ENCODE measurements at places on chromosomes 13 and 19. TPM values are rescaled to one million over a fixed set of nuclear protein-coding genes. Genes with fewer than 3 reads are reported as not detected.

- no peaks in the 10 kb centered on the region for H3K4me1 ChIP-seq
- no peaks in the 10 kb centered on the region for H3K27me3 ChIP-seq
- H3K4me3 ChIP-seq = no peak overlapping the region
- no peak overlapping the region for H3K27ac ChIP-seq
- DNase-seq = no peak
- no peaks in the 10 kb centered on the region for H3K36me3 ChIP-seq
These were observed 1030.0 kb upstream of the PRR20A start for GRCh38 chr13:56110751-56111150.

NTN5 gene
- not detected for polyA plus RNA-seq

- no peak overlapping the region for H3K27ac ChIP-seq
- H3K4me3 ChIP-seq = no peak overlapping the region
- no peak for DNase-seq
- no peaks in the 10 kb centered on the region for H3K27me3 ChIP-seq
- peaks cover 31% of the 10 kb centered on the region for H3K4me1 ChIP-seq
These were observed 6.5 kb downstream of the PIAS4 start for GRCh38 chr19:4013886-4014540.

DCAF15 gene
- polyA plus RNA-seq = 5.3 TPM

DNA sequence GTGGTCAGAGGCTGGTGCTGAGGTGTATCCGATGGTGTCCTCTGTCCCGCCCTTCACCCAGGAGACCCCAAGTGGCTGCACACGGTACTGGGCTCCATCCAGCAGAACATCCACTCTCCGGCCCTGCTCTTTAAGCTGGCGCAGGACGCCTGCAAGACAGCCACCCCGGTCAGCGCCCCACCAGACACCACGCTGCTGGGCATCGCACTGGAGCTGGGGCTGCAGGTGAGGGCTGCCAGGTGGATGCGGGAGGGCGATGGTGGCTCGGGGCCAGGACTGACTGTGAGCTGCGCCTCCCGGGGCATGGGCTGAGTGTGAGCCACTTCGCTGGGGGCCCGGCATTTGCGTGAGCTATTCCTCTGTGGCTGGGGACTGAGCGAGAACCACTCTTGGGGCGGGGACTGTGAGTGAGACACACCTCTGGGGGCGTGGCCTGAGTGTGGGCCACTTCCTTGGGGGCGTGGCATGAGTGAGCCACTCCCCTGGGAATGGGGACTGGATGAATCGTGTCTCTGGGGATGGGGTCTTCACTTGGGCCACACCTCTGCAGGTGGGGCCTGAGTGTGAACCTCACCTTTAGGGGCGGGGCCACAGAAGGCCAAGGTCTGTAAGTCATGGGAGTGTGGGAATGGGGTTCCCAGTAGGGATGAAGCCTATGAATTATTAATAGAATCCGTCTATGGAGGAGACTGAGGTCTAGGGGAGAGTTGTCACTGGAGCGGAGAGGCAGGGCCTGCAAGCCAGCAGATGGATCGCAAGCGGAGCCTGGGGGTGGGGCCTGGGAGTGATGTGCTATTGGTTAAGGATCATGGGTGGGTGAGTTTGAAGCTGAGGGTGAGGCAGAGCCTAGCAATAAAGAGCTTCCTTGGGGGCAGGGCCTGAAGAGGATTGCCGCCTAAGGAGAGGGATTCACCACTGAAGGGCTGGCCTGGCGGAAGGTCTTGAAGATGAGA, 30.5 kb downstream of the ZSWIM4 start:
- H3K4me1 ChIP-seq = no peaks in the 10 kb centered on the region
- H3K27ac ChIP-seq = no peak overlapping the region
- DNase-seq = no peak

- peak overlapping the region; percentile 64 for H3K27ac ChIP-seq
- H3K4me1 ChIP-seq = peaks cover 77% of the 10 kb centered on the region
- H3K36me3 ChIP-seq = peaks cover 29% of the 10 kb centered on the region
- no peaks in the 10 kb centered on the region for H3K27me3 ChIP-seq
These were observed 13.8 kb downstream of the RASA3 start for GRCh38 chr13:114118511-114119123.

PSG2 gene
- not detected for polyA plus RNA-seq

DNA sequence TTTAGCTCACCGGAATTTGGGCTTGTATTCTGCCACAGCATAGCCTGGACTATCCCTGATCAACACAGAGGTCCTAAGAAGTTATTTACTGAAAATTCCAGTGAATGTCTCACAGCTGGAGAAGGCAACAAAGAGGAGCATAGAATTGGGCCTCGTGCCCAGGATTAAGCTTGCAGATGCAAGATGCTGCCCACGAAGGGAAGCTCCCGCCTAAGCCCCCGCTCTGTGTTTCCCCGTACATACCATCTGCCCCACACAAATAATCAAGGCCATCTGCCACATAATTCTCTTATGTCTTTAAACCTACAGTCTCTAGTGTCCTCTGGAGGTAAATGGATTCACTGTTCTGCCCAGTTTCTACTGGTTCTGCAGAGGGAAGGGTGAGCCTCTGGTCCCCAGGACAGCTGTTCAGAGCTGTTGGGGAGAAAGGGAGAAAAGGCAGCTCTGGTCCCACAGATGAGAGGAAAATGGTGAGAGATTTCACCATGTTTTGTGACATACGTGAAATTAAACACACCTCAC, 7.4 kb upstream of the TPP2 start:
- H3K4me1 ChIP-seq = peaks cover 22% of the 10 kb centered on the region
- H3K4me3 ChIP-seq = no peak overlapping the region
- H3K36me3 ChIP-seq = no peaks in the 10 kb centered on the region

- H3K27ac ChIP-seq = no peak overlapping the region
- H3K27me3 ChIP-seq = no peaks in the 10 kb centered on the region
- H3K4me3 ChIP-seq = no peak overlapping the region
- H3K36me3 ChIP-seq = no peaks in the 10 kb centered on the region
These were observed 7.5 kb upstream of the ZNF440 start for GRCh38 chr19:11806354-11807098.

DNA sequence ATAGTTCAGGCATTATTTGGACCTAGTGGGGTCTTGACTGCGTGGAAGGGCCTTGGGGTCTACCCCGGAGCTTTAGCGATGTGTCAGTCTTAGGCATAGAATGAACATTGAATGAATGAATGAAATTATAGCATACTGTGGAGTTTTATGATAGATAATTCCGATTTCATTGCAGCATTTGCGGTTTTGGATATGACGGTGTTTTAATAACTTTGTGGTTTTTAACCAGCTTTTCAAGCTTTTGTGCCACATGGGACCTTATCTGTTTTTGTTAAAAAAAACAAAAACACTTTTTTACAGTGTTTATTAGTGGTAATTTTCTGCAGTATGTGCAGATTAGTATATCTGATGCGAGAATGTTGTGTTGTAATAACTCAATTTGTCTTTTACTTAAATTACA, 696 bp downstream of the NUP58 start:
- peak; percentile 24 for DNase-seq
- peaks cover 9% of the 10 kb centered on the region for H3K36me3 ChIP-seq
- peak overlapping the region; percentile 98 for H3K27ac ChIP-seq
- H3K4me3 ChIP-seq = peak overlapping the region; percentile 97
- peaks cover 8% of the 10 kb centered on the region for H3K27me3 ChIP-seq

DNA sequence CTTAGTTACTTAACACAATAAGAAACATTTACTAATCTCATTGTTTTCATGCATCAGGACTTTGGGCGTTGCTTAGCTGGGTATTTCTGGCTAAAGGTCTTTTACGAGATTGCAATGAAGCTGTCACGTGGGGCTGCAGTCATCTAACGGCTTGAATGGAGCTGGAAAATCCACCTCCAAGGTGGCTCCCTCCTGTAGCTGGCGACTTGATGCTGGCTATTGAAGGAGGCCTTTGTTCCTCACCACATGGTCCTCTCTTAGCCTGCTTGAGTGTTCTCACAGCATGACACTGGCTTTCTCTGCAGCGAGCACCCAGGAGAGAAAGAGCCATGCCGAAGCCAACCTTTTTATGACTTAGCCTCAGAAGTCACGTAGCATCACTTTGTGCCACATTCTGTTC, 92.0 kb downstream of the NHLRC3 start:
- peaks cover 1% of the 10 kb centered on the region for H3K27me3 ChIP-seq
- no peaks in the 10 kb centered on the region for H3K36me3 ChIP-seq
- no peak overlapping the region for H3K4me3 ChIP-seq
- no peak for DNase-seq
- no peaks in the 10 kb centered on the region for H3K4me1 ChIP-seq
- no peak overlapping the region for H3K27ac ChIP-seq

DNA sequence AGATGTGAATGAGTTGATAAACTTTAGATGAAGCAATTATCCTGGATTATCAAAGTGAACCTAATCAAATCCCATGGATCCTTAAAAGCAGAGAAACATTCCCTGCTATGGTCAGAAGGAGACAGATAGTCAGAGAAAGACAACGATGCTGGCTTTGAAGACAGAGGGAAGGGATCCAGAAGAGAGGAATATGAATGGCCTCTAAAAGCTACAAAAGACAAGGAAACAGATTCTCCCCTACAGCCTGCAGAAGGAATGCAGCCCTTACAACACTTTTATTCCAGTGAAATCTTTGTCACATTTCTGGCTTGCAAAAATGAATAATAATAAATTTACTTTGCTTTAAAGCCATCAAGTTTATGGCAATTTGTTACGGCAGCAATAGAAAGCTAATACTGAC, 1164.2 kb downstream of the PCDH17 start:
- H3K27ac ChIP-seq = no peak overlapping the region
- H3K36me3 ChIP-seq = no peaks in the 10 kb centered on the region
- DNase-seq = no peak
- H3K4me1 ChIP-seq = no peaks in the 10 kb centered on the region

DNA sequence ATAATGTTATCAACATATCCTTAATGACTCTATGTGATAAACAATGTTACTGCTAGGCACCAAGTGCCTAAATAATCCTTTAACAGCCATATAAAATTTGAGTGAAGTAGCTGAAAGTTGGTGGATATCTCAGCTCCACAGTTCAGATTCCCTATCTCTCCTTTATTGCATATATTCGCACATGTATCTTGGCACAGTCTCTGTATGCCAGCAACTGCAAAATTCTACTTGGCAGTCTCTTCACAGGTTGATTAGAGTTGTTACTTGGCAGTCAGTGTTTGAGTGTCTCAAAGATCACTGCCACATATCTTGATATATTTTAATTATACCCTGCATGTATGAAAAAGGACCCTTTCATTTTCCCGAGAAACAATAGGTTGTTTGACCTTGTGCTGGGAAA, 879.3 kb downstream of the OLFM4 start:
- no peaks in the 10 kb centered on the region for H3K36me3 ChIP-seq
- no peak for DNase-seq
- H3K4me1 ChIP-seq = no peaks in the 10 kb centered on the region
- no peak overlapping the region for H3K4me3 ChIP-seq
- no peaks in the 10 kb centered on the region for H3K27me3 ChIP-seq

CD209 gene
- not detected for polyA plus RNA-seq

F7 gene
- polyA plus RNA-seq = not detected

GRCh38 chr13:20989656-20990321, 71.6 kb downstream of the LATS2 start:
- H3K4me1 ChIP-seq = no peaks in the 10 kb centered on the region
- H3K27me3 ChIP-seq = no peaks in the 10 kb centered on the region

PRR36 gene
- not detected for polyA plus RNA-seq

ADAMTSL5 gene
- 0.86 TPM for polyA plus RNA-seq

GRCh38 chr19:17075864-17076542, 426 bp downstream of the MYO9B start:
- peak overlapping the region; percentile 76 for H3K4me3 ChIP-seq
- no peaks in the 10 kb centered on the region for H3K27me3 ChIP-seq
- peak; percentile 44 for DNase-seq
- H3K36me3 ChIP-seq = peaks cover 8% of the 10 kb centered on the region
- peaks cover 56% of the 10 kb centered on the region for H3K4me1 ChIP-seq
- H3K27ac ChIP-seq = peak overlapping the region; percentile 74

- H3K27ac ChIP-seq = no peak overlapping the region
- H3K27me3 ChIP-seq = no peaks in the 10 kb centered on the region
- no peaks in the 10 kb centered on the region for H3K4me1 ChIP-seq
- no peak overlapping the region for H3K4me3 ChIP-seq
These were observed 7.5 kb upstream of the PIK3R2 start for GRCh38 chr19:18145391-18145999.

GRCh38 chr13:91347202-91347995, at the start of gene MIR17HG:
Gene MIR17HG, plus strand, starts transcription at chr13:91347687.
- DNase-seq = peak; percentile 83
- H3K4me1 ChIP-seq = peaks cover 25% of the 10 kb centered on the region
- H3K27ac ChIP-seq = peak within 1 kb of the TSS; percentile 64
- peak within 1 kb of the TSS; percentile 84 for H3K4me3 ChIP-seq

GRCh38 chr19:29505097-29505824, 20.5 kb upstream of the VSTM2B start:
- no peaks in the 10 kb centered on the region for H3K4me1 ChIP-seq
- no peak overlapping the region for H3K4me3 ChIP-seq
- H3K27me3 ChIP-seq = no peaks in the 10 kb centered on the region
- no peak overlapping the region for H3K27ac ChIP-seq
- H3K36me3 ChIP-seq = no peaks in the 10 kb centered on the region
- DNase-seq = no peak

DNA sequence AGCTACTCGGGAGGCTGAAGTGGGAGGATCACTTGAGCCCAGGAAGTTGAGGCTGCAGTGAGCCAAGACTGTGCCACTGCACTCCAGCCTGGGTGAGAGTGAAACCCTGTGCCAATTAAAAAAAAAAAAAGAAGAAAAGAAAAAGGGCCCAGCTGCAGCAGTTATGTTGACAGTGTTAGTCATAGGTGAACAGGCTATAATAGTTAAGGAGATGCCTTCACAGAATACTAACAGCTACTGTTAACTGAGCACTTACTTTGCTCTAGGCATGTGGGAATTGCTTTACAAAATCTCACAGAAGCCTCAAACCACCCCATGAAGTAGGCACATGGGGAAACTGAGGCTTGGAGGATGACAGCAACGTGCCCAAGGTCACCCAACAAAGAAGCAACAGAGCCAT, 3.9 kb downstream of the FBXO17 start:
- DNase-seq = no peak
- H3K4me3 ChIP-seq = no peak overlapping the region
- H3K27ac ChIP-seq = no peak overlapping the region

GRCh38 chr13:48570216-48570828, 37.4 kb upstream of the RCBTB2 start:
- no peak for DNase-seq
- H3K36me3 ChIP-seq = no peaks in the 10 kb centered on the region
- H3K27ac ChIP-seq = no peak overlapping the region
- peaks cover 8% of the 10 kb centered on the region for H3K4me1 ChIP-seq
- no peaks in the 10 kb centered on the region for H3K27me3 ChIP-seq

DNA sequence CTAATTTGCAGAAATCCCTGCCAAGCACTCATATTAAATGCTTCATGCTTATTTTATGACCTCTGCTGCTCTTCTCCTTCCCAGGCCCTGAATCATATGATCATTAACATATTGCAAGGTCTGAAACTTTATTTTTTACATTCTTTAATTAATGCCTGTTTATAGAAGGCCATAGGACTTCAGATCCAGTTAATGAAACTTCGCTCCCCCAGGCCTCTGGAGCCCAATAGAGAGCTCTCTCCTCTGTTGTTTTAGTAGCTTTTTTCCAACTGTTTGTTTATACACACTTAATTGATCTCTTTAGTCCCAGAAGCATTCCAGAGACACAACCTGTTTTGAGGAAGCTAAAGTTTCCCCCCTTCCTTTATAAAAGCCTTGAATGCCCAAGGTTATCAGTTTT, 68.3 kb downstream of the DACH1 start:
- no peaks in the 10 kb centered on the region for H3K27me3 ChIP-seq
- no peak overlapping the region for H3K4me3 ChIP-seq
- DNase-seq = no peak

C5AR1 gene
- polyA plus RNA-seq = 0.22 TPM

GRCh38 chr13:108932196-108932595, 302.8 kb downstream of the MYO16 start:
- H3K27me3 ChIP-seq = no peaks in the 10 kb centered on the region
- no peak overlapping the region for H3K4me3 ChIP-seq
- H3K36me3 ChIP-seq = no peaks in the 10 kb centered on the region
- H3K4me1 ChIP-seq = no peaks in the 10 kb centered on the region
- H3K27ac ChIP-seq = no peak overlapping the region

C2CD4C gene
- polyA plus RNA-seq = not detected

PINLYP gene
- 0.42 TPM for polyA plus RNA-seq

All from CD4-positive, CD25-positive, alpha-beta regulatory T cell (primary cell).